Left renal pelvis (tissue), 4 donors: ENCODE measurements at places on chromosomes 12 and 14.
A peak's percentile ranks its signal among the peaks of the same experiment; 100 is the strongest.

DNA sequence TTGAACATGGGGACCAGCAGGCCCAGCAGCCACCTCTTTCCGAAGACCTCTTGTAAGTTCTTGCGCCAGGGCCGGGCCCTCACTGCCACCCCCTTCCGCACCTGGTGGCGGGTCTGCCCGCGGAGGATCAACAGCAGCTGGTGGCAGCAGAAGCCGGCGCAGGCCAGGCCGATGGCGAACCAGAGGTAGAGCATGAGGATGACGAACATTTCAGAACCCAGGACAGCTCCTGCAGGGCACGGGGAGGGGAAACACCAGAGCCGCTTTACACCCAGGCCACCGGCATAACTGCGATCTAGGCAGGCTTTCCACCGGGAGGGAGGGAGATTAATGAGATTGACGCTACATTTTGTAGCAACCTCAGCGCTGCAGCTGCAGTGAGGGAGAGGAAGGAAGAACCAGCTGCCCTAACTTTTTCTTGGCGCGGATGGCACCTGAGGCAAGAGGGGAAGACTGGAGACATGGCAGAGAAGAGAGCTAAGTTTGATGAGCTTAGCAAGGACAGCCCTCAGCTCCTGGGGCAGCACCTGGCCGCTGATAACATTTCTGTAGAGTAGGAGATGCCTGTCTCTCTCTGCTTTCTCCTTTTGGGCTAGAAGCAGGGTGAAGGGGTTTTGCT, 7.8 kb downstream of the ZDHHC22 start:
- peak; percentile 87 for DNase-seq

DNA sequence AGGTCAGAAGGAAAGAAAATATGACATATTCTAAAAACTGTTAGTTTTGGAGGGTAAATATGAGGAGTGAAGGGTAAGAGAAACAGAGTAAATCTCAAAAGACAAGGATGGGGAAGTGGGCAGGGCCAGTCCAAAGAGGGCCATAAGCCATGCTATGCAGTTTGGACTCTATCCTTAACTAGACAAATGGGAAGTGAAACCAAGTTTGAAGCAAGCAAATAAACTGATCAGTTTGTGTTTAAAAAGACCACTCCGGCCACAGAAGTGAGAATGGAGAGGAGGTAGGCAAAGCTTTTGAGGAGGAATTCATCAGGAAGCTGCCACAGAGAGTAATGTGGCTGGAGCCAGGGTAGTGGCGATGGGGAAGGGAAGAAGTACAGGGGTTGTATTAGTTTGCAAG, 37.5 kb upstream of the DAAM1 start:
- DNase-seq, result no peak

DNA sequence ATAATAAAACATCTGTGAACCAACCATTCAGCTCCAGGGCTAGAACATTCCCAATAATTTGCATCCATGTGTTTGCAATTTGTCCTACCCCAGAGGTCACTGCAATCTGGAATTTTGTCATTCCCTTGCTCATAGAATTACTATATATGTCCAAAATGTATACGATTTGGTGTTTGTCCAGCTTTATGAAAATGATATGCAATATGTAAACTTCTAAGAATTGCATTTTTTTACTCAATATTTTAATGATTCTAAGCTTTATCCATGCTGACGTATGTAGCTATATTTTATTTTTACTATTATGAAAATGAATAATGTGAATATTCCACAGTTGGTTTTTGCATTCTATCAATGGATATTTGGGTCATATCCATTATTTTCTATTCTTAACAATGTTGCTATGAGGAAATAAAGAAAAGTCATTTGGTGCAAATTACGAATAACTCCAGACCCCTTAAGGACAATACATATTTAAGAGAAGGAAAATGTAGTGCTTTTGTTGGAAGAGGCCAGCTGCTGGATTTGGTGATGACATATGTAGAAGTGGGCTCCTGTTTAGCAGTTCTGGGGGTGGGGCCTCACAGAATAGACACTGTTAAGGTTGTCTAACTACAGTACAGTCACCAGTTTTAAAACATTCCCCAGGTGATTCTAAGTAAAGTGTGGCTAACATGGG, 139.4 kb downstream of the SLC38A4 start:
- DNase-seq, result no peak

- no peak for DNase-seq
These were observed 3.6 kb upstream of the CDK17 start for GRCh38 chr12:96403870-96404269.

- DNase-seq, result no peak
These were observed 8.6 kb downstream of the RAN start for GRCh38 chr12:130880411-130880885.

DNA sequence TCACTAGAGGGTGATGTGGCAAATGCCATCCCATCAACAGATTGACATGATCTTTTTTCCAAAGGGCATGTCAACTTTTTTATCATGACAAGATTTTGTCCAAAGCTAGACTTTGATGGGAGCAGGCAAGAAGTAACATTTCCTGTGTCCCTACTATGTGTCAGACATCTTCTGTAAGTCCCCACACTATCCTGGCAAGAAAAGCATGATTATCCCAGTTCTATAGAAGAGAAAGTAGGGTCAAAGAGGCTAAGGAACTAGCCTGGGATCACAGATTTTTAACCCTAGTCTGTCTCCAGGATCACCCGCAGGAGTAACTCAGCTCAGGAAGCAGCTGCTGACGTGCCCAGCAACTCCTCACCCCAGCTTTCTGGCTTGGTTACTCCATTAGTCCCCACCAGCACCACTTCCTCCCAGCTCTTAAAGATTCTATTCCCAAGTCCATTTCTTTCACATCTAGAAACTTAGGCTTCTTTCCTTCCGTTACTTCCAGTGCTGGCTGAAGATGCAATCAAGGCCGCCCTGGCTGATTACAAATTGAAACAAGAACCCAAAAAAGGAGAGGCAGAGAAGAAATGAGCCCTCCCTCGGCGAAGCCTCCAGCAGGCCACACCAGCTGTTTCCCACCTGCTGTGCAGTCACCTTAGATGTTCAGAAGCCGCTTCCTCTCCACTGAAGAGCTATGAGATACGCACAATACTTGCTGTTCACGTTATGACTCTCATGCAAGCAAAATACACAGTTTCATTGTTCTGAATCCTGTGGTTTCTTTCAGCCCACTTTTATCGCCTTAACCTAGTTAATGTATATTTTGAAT, 6.2 kb downstream of the ISCU start:
- no peak for DNase-seq

GRCh38 chr14:95370076-95370475, 50.4 kb upstream of the CLMN start:
- no peak for DNase-seq

GRCh38 chr12:96400631-96401075, 414 bp upstream of the CDK17 start:
- DNase-seq, result no peak

DNA sequence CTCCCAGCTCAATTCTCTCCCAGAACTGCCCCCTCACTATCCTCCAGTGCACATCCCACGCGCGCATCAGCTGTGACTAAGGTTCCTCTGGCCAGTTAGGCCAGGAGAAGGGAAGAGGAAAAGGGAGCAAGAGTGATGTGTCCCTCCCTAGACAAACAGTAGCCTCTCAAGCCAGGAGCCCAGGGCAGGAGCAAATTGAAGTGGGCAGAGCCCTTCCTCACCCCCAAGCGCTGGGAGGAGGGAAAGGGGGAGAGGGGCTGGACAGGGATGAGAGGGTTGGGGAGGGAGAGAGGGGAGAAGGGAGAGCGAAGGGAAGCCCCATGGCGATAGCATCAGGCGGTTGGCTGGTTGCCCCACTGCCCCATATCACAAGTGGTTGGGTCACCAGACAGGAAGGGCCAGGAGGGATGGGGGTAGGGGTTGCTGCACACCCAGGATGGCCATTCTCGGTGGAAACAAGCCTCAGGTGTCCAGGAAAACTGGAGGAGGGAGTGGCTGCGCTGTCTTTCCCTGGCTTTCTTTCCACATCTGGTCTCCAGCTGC, 1.1 kb downstream of the CD63 start:
- DNase-seq, result no peak

DNA sequence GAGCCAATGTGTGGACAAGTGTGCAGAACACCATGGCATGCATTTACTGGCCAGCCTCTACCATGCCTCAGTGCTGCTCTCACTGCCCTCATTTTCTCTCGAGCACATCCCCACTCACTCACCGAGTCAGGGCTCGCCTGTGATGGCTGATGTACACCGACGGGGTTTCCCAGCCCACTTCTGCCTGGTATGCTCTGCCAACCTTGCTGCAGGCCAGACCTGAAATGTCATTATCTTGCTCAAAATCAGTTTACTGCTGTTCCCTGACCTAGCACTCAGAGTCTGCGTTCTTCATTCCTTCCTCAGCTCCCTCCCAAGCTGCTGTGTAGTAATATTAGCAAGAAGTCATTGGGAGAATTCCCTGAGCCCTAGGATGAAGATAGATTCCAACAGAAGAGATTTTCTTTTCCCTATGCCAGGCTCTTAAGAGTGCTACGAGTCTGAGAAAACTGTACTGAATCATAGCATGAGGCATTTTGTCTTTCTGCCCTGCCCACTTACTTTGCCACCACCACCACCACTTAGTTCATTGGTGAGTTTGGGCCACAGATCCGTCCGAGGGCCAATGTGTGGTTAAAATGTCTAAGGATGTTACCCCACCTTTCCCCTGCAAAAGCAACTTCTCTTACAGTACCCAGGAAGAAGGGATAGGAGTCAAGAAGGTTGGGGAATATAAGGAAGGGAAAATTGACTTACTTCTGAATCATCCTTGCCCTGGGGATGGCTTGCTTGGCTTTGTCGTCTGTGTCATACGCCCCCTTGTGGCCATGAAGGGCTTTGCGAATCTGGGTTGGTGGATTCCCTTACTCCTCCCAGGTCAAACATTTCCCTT, 51.0 kb downstream of the BMAL2 start:
- DNase-seq, result no peak

- no peak for DNase-seq
These were observed 1215.8 kb upstream of the TMEM132C start for GRCh38 chr12:127051139-127051538.

DNA sequence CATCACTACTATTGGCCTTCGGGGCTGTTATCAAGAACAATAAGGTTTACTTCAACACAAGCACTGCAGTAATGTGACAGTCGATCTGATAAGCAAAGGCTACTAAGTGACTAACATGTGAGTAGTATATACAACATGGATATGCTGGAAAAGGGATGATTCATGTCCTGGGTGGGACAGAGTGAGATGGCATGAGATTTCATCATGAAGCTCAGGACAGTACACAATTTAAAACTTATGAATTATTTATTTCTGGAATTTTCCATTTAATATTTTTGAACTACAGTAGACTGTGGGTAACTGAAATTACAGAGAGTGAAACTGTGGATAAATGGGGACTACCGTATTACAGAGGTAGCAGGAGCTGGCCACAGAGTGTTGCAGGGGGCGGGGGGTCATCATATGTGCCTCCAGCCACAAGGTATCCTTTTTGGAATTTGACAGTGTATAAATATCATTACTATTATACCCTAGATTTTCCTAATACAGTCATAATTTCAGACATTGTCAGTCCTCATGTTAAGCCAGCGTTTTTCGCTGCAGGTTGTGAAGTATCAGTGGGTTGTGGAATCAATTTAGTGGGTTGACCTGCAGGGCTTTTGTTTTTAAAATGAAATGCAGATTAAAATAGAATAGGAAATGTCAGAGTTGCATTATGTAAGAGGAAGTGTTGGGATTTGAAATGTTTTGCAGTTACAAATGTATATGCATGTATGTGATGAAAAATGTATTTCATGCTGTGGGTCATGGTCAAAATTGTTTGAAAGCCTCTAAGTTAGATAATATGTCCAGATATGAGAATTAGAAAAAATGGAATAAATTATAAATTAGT, 148.0 kb upstream of the NUDT4 start:
- DNase-seq, result no peak

GRCh38 chr14:23572524-23572828, 4.9 kb upstream of the AP1G2 start:
- no peak for DNase-seq

DNA sequence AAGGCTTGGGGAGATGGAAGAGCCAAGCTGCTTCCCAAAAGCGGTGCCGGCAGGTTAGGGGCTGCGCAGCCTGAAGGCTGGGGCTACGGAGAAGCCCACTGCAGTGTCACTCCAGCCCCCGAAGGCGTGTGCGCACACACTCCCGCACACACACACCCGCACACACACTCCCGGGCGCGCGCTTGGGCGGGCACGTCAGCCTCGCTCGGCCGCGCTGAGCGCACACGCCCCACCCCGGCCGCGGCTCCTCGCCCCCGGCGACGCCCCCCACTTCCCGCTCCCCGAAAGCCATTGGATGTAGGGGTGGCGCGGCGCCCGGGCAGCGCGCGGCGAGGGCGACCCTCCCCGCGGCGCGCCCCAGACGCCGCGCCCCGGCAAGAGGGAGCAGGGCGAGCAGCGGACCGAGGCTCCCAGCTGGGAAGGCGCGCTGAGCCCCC, at the start of gene KCNK10:
Gene KCNK10 (minus strand): TSS at position 184 of the 437 bp plus-strand sequence. CDS start 471 bp downstream, outside the sequence.
- no peak for DNase-seq

DNA sequence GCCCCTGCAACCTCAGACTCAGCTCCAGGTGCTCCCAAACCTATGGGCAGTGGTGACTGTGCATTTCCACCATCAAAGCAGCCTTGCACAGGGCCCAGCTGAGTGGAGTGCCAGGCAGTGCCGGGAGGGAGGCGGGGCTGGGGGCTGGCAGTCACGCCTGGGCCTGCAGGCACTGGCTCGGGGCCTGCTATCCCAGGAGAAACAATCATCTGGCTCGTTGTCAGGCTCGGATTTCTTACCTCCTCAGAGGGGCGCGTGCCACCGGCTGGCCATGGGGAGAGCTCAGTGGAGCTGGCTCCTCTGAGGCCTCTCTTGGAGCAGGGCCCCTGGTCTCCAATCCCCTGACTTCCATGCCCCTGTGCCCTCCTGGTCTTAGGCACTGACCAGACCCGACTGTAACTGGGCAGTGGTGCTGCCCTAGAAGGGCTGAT, 20.2 kb upstream of the PPP1R13B start:
- no peak for DNase-seq

- DNase-seq, result no peak
These were observed 124.4 kb downstream of the MYRFL start for GRCh38 chr12:69949311-69950002.

- DNase-seq, result no peak
These were observed 57.2 kb downstream of the HMGA2 start for GRCh38 chr12:65881348-65881961.

DNA sequence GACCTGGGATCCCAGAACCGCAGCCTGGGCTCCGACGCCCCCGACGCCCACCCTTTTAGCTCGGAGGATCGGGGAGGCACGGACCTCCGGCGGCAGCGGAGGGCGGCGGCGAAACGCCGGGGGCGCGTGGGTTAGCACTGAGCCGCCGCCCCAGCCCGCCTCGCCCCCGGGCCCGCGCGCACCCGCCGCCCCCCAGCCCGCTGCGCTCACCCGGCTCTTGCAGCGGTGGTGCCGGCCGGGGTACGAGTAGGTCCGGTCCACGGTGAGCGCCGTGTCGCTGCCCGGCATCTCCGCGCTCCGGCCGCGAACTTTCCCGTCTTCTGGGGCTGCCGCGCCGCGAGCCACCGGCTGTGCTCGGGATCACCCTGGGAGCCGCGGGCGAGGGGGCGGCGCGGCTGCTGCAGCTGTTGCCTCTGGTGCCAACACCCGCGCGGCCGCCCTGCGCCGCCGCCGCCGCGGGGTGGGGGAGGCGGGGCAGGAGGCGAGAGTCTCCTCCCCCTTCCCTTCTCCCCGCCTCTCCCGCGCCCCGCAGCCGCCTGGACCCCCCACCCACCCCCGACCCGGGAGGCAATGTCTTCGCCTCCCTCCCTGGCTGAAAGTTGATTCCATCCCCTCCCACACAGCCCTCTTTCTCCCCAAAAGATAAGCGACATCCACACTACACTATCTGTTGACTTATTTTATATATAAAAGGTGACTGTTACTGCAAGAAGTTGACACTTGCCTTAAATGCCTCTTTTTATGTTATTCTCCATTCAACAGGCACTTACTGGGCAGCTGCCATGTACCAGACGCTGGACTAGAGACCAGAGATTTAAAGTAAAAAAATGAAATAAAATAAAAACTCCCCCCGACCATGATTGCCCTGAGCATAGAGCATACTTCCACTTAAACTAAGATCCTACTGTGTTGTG, at the start of gene TMCC3:
Gene TMCC3 (minus strand): TSS at position 415 of the 914 bp plus-strand sequence. CDS start 127 bp downstream, at position 288.
- no peak for DNase-seq
